ENCODE measurements at places on chromosomes 2 and 18.

GRCh38 chr2:167900435-167901114 is 346.8 kb downstream of the STK39 start:
- DNase-seq, result no peak

GRCh38 chr2:226079196-226079595 is 679.7 kb downstream of the NYAP2 start:
- no peak for DNase-seq

DNA sequence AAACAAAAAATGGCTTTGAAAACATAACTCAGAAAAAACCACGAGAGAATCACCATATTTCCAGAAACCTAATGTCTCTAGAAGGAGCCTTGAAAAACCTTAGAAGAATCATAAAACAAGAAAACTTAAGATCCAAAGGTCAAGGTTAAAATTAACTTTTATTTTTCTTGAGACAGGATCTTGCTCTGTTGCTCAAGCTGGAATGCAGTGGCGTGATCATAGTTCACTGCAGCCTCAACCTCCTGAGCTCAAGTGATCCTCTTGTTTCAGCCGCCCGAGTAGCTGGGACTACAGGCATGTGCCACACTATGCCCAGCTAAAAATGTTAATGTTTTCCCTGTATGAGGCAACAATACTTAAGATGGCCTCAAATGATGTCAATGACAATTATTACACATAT is 254.2 kb upstream of the SESTD1 start:
- no peak for DNase-seq

GRCh38 chr18:37138456-37138855 is 309.5 kb downstream of the KIAA1328 start:
- DNase-seq, result no peak

DNA sequence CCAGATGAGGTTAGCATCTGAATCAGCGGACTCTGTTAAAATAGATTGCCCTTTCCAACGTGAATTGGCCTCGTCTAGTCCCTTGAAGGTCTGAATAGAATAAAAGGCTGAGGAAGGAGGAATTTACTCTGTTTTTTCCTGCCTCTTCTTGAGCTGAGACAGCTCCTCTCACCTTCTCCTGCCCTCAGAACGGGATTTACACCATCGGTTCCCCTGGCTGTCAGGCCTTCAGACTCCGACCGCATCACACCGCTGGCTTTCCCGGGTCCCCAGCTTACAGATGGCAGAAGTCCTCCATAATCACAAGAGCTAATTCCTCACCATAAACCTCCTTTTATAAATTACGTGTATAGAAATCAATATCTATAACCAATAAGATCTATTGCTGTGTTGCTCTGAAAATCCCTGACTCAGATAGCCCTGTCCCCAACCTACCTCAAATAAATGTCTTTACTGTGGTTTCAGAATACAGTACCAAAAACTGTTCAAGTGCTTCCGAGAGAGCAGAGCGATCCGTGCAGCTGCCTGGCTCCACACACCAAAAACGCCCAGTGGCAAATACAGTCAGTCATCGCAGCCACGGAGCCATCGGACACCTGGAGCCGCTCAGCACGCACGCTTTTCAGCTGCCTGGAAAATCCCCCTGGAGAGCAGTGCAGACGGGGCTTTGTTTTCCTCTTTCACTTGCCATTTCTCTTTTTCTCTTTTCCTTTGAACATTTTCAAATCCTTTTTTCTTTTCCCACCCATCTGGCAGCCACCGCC is 196.9 kb downstream of the NRP2 start:
- DNase-seq, result no peak

GRCh38 chr2:47620770-47621437 is 162.0 kb upstream of the MSH6 start:
- no peak for DNase-seq

GRCh38 chr18:73214970-73215369 is 347.2 kb upstream of the NETO1 start:
- DNase-seq, result no peak

GRCh38 chr18:2656981-2657512 is 1.5 kb downstream of the SMCHD1 start:
- DNase-seq, result no peak

GRCh38 chr18:10085416-10085815 is 171.6 kb downstream of the VAPA start:
- DNase-seq, result no peak

DNA sequence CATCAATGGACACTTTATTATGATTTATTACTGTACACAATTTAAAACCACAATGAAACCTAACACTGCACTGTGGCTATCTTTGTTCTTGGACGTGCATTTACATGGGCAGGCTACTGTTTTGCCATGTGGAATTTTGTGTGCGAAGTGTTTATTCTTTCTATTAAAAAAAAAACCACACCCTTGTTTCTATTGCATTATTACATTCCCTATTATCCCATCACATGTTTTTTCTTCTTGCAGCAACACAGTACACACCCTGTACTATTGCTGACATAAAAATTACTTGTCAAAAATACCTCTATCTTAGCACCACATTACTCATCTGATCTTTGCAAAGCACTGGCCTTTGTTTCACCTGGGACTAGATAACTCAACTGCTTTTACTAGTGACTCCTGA is 1.5 kb downstream of the RNF152 start:
- DNase-seq, result no peak

- DNase-seq, result no peak
Measured at GRCh38 chr2:224875153-224875552, 159.0 kb upstream of the CCDC195 start.

GRCh38 chr18:79983253-79983652 is 5.1 kb downstream of the TXNL4A start:
- DNase-seq, result no peak

GRCh38 chr2:229633556-229633955 is 80.8 kb downstream of the DNER start:
- DNase-seq, result no peak

GRCh38 chr2:15554525-15555218 is 6.5 kb downstream of the NBAS start:
- DNase-seq, result no peak

- DNase-seq, result peak; percentile 30
Measured at GRCh38 chr2:189951791-189952535, 110.6 kb downstream of the MSTN start.

GRCh38 chr18:31683968-31684278 is 458 bp downstream of the B4GALT6 start:
- DNase-seq, result no peak

- no peak for DNase-seq
Measured at GRCh38 chr2:152240559-152241231, 65.1 kb upstream of the STAM2 start.

DNA sequence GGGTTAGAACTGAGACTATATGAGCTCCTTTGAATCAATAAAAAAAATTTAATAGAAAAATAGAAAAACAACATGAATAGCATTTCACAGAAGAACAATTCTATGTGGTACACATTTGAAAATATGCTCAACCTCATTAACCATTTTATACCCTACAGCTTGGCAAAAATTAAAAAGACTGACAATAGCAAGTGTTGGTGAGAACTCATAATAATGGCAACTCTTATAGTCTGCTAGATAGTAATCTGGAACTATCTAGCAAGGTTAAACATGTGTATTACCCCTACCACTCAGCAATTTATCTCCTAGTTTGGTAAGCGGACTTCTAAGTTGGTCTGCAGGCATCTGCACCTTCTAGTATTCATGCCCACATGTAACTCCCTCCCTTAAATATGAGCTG is 67.8 kb downstream of the CYBRD1 start:
- DNase-seq, result no peak

- no peak for DNase-seq
Measured at GRCh38 chr2:3823748-3824147, 120.4 kb downstream of the DCDC2C start.

DNA sequence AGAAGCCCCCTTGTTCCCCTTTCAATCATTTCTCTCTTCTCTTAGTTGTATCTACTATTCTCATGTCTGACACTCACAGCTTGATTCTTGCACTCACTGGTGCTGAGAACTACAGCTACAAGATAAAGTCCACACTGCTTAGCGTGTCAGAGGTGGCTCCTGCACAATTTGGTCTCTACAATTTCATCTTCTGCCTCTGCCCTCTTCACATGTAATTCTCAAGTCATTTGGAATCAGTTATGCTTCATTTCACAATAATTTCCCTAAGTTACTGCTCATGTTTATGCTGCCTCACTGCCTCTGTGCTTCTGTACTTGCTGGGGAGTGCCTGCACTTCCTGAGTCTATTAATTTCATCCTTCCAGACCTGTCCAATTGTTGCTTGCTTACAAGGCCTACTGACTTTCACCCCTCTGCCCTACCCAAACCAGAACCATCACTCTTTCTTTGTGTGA is 11.6 kb upstream of the NAB1 start:
- no peak for DNase-seq

Measured in GM12864 (cell line).